ENCODE measurements at places on chromosomes 6 and 20.

GRCh38 chr20:53778041-53778516 is 184.4 kb upstream of the ZNF217 start:
- no peak for DNase-seq

- no peak for DNase-seq
These were observed 40.9 kb upstream of the NNAT start for GRCh38 chr20:37479925-37480691.

- DNase-seq, result no peak
These were observed 15.1 kb downstream of the ELOVL2 start for GRCh38 chr6:11028959-11029358.

GRCh38 chr20:62734326-62734725 is 25.7 kb downstream of the NTSR1 start:
- DNase-seq, result no peak

DNA sequence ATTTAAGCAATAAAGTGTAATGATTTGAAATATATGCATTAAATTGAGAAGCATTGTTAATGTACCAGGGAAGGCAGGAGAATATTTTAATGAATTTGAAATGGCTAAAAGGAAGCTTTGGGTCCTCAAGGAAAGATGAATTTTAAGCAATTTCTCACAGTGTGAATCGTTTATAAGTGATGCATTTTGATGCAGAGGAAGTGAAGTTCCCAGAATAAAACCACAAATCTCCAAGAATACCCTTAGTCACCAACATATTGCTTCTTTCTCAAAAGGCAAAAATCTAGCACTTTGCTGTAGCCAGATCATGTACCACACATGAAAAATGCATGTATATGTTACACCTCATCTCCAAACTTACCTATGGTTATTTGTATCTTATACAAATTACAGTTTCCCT is 11.7 kb downstream of the TPD52L1 start:
- DNase-seq, result no peak

GRCh38 chr6:167558246-167559177 is 233.6 kb downstream of the TTLL2 start:
- DNase-seq, result no peak

DNA sequence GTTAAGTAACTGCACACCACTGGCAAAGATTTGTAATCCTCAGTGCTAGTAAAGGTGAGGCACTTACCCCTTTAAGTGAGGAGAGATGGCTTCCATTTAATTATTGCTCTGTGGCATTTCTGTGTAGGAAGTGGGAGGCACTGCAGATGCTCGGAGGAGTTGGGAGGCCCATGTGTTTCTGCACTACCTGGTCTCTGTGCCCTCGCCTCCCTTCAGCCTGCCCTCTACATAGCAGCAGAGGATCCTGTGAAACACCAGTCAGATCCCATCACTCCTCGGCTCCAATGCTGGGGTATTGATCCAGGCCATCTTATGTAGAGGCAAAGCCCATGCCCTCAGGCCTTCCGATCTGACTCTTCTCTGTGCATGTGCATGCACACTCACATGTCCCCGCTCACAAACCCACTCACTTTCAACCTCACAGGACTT is 67.0 kb downstream of the SLX4IP start:
- no peak for DNase-seq

DNA sequence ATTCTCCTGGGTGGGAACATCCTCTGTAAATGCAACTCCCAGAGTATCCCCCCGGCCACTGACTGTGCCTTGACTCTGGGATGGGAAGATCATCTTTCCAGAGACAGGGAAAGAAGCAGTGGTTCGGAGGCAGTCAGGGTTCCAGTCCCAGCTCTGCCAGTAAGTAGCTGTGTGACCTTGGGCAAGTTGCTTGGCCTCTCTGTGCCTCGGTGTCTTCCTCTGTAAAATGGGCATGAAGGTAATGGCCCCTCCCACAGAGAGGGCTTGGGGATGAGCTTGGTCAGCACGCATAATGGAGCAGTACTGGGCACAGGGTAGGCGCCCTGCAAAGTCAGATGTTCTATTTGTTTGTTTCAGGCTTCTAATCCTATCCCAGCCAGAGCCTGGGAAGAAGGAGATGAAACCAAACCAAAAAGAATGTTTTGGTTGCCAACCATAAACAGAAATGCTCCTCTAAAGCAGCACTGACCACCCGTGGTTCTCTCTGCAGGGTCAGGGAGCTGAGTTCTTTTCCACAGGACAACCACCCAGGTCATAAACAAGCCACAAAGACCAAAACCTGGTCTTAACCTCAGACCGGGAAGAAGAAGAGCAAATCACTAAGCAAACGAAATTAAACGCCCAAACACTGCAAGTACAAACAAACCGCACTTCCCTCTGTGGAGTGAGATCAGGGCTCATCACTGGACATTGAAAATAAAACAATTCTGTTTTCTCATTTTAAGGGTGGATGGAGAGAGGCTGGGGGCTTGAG is 381.0 kb upstream of the SULF2 start:
- no peak for DNase-seq

GRCh38 chr6:163417595-163417994 is 3.1 kb downstream of the QKI start:
- no peak for DNase-seq

DNA sequence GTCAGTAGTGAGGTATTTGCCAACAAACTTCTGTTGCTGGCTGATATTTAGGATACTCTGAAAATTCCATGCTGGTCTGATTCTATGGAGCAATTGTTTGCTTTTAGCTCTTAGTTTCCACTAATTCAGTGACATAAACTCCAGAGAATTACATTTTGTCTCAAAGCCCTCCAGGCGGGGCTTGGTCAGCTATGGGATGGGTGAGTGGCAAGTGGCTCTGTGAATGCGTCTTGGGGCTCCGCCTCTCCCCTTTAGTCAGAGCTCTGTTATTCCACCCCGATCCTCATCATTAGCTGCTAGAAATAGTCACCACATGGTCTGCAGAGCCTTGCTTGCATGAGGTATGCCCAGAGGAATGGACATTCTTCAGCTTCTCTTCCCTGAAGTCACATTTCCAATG is 540.6 kb downstream of the QKI start:
- DNase-seq, result no peak

GRCh38 chr20:51531141-51531710 is 11.3 kb downstream of the NFATC2 start:
- DNase-seq, result peak; percentile 33
